ENCODE measurements at places on chromosomes 6 and 20.

- no peak for DNase-seq
Observed at GRCh38 chr20:49542514-49542991, 25.4 kb downstream of the PTGIS start.

GRCh38 chr6:33631971-33632557 lies 10.9 kb downstream of the ITPR3 start:
- no peak for DNase-seq

GRCh38 chr6:6910734-6911295 lies 196.9 kb upstream of the RREB1 start:
- no peak for DNase-seq

GRCh38 chr6:150029749-150030148 lies 4.4 kb upstream of the RAET1L start:
- DNase-seq: no peak

GRCh38 chr6:67411036-67411435 lies 1224.0 kb upstream of the ADGRB3 start:
- no peak for DNase-seq

DNA sequence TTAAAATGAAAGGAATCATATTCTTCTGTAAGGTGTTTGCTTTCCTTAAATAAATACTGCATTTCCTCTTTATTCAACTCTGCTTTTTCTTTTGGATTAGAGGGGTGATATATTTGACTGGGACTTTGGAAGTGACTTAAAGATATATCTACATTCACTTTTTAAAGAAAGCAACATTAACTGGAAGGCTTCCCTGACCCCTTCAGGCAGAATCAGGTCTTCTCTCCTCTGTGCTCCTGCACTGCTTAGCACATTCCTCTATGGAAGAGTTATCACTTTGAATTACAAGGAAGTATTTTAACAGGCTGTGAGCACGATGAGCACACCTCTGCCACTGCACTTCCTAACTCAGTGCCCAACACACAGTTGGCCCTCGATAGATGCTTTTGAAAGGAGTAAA lies 59.2 kb upstream of the POU3F2 start:
- DNase-seq: no peak

GRCh38 chr6:150368762-150369161 lies at the start of gene IYD:
Gene IYD (plus strand): TSS chr6:150369012. CDS start chr6:150369032, 20 bp downstream.
- no peak for DNase-seq

Measured in stimulated activated CD8-positive, alpha-beta memory T cell treated with anti-CD3 and anti-CD28 coated beads, Interleukin-15, amount 100 ng/mL, for 24 hours (primary cell).